ENCODE measurements at places on chromosomes 12 and 14.

GRCh38 chr14:35252451-35252868 is 39.7 kb upstream of the PSMA6 start:
- DNase-seq = no peak

DNA sequence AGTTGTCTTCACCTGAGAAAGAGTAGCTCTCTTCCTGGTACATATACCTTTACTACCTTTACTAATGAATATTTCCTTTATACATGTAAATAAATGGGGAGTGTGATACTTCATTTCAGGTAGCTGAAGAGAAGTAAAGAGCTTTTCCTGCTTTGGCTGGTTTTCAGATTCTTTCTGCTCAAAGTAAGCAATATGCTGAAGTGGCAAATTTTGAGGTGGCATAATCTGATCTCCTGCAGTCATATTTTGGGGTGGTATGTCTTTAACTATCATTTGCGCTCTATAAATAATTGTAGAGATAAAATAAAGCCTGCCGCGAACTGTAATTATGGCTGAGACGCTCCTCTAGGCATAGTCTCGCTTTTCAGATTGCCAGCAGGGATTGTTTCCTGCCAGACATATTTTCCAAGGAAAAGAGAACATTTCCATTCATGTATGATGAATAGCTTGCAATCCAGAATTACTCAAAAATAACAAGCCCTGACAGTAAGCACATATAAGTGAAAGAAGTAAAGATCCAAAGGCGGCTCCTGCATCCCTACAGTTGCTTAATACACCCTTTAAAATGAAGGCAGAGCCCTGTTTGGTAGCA is 200.7 kb downstream of the C12orf50 start:
- DNase-seq = no peak

DNA sequence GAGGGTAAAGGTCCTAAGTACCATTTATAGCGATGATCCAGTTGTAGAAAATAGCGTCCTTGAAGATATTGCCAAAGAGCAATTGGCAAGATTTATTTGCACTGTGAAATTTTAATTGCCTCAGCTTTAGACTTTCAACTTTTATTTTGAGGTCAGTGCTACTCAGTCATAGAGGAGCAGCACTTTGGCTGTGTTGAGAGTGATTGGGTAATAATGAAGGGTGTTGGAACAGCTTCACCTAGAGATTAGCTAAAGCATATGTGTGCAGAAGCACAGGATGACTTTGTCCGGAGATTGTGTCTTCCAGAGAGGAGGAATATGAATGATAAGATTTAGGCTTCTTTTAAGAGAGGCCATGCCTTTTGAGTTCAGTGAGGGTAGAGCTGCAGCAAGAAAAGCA is 164.8 kb downstream of the NPAS3 start:
- no peak for DNase-seq

- no peak for DNase-seq
These were observed 38.8 kb downstream of the FBXO21 start for GRCh38 chr12:117151403-117152031.

DNA sequence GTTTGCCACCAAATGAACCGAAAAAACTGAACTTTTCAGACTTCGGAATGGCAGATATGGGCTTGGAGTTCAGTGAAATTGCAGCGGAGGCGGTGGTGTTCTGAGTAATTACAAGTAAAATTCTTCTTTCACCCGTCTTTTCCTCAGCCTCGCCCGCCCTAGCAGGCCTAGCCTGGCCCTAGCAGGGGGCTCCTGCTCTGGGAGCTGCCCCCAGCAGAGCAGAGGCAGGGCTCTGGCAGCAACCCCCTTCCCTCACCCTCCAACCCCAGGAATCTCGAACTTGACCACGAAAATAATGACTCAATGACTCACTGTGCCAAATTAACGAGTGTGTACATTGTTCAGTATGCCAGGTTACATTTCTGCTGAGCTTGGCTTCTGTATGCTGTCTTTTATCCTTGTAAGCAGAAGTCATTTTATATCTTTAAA is 1.1 kb downstream of the PAPLN start:
- no peak for DNase-seq

GRCh38 chr14:63212776-63213500 is 8.7 kb downstream of the RHOJ start:
- no peak for DNase-seq

GRCh38 chr14:105201925-105202513 is 20.9 kb upstream of the NUDT14 start:
- no peak for DNase-seq

DNA sequence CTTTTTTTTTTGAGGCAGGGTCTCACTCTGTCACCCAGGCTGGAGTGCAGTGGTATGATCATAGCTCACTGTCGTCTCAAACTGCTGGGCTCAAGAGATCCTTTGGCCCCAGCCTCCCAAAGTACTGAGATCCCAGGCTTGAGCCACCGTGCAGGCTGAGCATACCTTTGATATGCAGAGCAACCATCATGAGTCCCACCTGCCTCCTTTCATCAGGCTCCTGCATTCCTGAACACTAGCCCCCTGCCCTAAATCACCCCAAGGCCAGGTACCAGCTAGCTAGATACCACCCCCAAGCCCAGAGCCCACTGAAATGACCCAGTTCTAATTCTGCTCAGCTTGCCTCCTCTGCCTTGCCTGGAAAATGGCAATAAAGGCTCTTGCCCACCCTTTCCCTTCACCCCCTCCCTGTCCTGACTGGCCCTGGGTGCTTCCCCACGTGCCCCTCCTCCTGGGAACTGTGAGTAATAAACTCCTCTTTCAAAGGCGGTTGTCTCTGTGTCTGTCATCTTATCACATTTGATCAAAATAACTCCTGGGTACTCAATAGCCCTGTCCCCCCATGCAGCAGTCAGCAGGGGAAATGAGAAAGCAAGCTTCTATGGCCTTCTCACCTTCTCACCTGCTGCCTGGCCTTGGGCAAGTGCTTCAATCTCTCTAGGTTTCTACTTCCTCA is 6.4 kb upstream of the BRF1 start:
- no peak for DNase-seq

GRCh38 chr12:130839770-130840404 is 837 bp upstream of the STX2 start:
- DNase-seq = no peak

DNA sequence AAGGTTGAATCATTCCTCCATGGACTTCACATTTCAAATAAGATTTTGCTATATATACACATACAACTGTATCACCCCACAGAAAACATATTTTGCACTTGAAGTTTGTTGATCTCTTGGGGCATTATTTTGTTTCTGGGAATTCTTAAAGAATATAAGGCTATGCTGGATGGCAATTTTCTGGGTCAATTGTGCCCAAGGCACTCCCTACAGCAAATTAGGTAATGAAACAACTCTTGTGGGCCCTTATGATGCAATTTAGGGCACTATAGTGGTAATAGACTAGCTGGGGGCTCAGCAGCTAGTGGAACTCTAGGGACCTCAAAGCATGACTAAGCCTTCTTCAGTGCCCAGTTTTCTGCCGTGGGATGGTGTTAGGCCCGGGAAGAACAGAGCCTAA is 444.4 kb downstream of the NRXN3 start:
- DNase-seq = no peak

- no peak for DNase-seq
These were observed 63.1 kb downstream of the TSPAN9 start for GRCh38 chr12:3140284-3140683.

- peak; percentile 79 for DNase-seq
These were observed 8.7 kb upstream of the SPATS2 start for GRCh38 chr12:49358483-49359141.

- DNase-seq = no peak
These were observed 42.6 kb upstream of the LRTM2 start for GRCh38 chr12:1777798-1778197.

DNA sequence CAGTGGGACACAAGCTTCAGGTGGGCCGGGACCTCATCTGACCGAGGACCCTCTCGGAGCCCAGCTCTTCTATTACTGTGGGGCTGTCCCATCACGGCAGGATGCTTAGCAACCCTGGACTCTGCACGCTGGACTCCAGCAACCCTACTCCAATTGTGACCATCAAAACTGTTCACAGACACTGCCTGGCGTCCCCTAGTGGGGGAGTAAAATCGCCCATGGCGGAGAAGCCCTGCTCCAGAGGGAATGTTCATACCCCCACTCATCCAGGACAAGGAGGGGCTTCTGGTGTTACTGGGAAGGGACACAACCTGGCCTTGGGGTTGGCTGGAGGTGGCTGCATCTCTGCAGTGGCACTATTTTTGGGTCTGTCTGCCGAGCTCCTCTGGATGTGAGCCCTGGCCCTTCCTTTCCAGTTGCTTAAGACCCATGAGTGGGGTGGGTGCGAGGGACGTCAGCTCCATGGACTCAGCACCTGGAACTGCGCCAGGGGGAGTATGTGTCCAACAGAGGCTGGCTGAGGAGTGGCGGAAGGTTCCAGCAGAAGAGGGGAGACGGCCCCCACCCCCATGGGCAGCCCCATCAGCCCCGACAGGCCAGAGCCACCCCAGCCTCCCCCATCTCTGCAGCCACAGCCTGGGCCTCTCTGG is 103.8 kb downstream of the RFLNA start:
- DNase-seq = no peak

GRCh38 chr12:108713471-108713870 is 17.8 kb downstream of the CORO1C start:
- no peak for DNase-seq

DNA sequence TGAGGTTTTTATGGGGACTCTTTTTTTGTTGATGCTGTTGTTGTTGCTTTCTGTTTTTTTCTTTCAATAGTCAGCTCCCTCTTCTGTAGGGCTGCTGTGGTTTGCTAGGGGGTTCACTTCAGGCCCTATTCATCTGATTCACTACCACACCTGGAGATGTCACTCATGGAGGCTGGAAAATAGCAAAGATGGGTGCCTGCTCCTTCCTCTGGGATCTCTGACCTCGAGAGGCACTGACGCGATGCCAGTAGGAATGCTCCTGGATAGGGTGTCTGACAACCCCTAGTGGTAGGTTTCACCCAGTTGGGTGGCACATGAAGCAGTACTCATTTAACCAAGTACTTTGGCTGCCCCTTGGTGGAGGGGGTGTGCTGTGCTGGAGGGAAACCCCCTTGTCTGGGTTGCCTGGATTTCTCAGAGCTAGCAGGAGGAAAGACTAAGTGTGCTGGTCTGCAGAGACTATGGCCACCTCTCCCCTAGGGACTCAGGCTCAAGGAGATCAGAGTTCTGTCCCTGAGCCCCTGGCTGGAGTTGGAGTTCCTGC is 745.5 kb downstream of the TMTC2 start:
- no peak for DNase-seq

DNA sequence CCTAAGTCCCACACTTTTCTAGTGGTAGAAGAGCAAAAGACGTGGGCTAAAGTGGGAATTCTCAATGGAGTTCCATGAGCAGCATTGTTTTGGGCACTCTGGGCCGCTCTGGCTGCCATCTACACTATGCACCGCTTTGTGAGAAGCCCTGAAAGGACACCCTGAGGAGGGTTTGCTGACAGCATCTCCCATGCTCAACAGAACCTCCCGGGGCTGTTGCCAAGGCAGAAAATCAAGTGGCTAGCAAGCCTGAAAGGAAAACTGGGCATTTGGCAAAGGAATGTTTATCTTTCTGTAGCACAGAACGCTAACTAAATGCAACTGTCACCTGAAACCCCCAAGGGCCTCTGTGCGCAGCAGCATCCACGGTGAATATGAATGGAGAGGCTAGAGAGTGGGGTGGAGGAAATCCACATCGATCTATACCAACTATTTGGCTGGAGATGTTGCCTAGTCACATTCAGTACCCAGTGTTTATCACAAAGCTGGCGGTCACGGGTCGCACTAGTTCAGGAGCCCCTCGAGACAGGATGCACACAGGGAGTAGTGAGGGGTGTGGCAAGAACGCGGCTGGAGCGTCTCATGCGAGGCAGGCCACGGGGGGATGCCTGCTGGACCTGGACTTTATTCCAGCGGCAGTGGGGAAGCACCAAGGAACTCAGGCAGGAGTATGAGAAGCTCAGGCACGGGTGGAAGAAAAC is 14.2 kb downstream of the APPL2 start:
- no peak for DNase-seq

DNA sequence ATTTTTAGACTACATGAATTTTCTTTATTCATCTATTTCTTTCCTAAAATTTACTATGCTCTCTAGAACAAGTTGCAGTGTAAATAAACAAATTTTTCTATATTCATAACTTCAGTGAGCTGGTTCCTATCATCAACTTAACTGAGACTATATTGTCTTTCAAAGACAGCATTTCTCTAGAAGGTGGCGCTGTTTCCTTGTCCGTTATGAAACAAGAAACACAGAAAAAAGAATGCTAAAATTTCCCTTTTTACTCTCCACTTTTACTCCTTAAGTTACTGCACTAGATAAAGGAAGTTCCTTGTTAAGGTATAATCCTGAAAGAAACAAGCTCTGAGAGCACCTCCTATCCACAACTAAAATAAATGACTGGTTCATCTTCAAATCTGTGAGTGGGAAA is 8.2 kb upstream of the CLEC2A start:
- DNase-seq = no peak

- DNase-seq = no peak
These were observed 30.9 kb downstream of the ABCB9 start for GRCh38 chr12:122935318-122935717.
